ENCODE measurements at places on chromosomes 6 and 20. TPM values are rescaled to one million over a fixed set of nuclear protein-coding genes. Genes with fewer than 3 reads are reported as not detected.

- peak overlapping the region; percentile 76 for H3K4me3 ChIP-seq
- peaks cover 16% of the 10 kb centered on the region for H3K27me3 ChIP-seq
- H3K36me3 ChIP-seq, result no peaks in the 10 kb centered on the region
- peaks cover 39% of the 10 kb centered on the region for H3K4me1 ChIP-seq
- no peak for DNase-seq
Measured at GRCh38 chr6:41560431-41561192, 14.4 kb downstream of the FOXP4 start.

DNA sequence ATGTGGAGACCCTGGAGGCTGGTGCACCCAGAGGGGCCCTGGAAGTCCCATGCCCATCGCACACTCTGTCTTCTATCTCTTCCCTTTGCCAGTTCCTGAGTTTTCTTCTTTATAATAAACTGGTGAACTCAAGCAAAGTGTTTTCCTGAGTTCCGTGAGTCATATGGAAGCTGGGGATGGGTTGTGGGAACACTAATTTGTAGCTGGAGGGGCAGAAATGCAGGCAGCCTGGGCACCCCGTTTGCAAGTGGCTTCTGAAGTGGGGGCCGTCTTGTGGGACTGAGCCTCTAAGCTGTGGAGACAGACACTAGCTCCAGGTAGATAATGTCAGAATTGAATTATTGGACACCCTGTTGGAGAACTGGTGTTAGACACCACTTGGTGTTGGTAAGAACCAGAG, 3.2 kb upstream of the PPP1R3G start:
- H3K27ac ChIP-seq, result no peak overlapping the region
- H3K4me1 ChIP-seq, result peaks cover 13% of the 10 kb centered on the region
- no peak overlapping the region for H3K4me3 ChIP-seq
- DNase-seq, result no peak
- H3K36me3 ChIP-seq, result no peaks in the 10 kb centered on the region

- no peak overlapping the region for H3K27ac ChIP-seq
- H3K4me1 ChIP-seq, result no peaks in the 10 kb centered on the region
- DNase-seq, result no peak
- H3K27me3 ChIP-seq, result no peaks in the 10 kb centered on the region
Measured at GRCh38 chr6:106247733-106248132, 77.8 kb downstream of the ATG5 start.

- no peaks in the 10 kb centered on the region for H3K27me3 ChIP-seq
- no peaks in the 10 kb centered on the region for H3K36me3 ChIP-seq
- no peaks in the 10 kb centered on the region for H3K4me1 ChIP-seq
Measured at GRCh38 chr20:60787276-60787675, 464.8 kb upstream of the CDH4 start.

BPIFA1 gene
- not detected for total RNA-seq

DNA sequence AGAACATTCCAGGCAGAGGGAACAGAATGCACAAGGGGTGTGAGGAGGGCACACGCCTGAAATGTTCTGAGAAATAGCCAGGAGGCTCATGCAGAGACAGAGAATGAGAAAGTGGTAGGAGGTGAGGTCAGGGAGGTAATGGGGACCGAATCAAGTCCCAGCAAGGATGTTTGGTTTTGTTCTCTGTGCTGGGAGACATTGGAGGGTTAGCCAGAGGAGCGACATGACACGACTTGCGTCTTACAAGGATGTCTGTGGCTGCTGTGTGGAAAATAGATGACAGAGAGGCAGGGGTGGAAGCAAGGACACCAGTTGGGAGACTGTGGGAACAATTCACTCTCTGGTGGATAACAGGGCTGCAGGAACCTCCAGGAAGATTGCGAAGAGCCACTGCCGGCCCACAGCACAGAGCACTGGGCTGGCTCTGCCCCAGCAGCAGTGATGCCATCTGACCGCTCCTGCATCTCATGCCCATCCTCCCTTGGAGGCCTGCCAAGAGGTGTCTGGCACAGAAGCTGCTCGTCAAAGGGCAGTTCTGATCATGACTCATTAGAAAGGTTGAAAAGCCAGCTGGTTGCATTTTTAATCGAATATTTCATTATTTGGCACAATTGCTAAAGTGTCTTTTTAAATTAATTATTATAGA, 57.7 kb upstream of the CD83 start:
- H3K4me1 ChIP-seq, result no peaks in the 10 kb centered on the region
- H3K27me3 ChIP-seq, result no peaks in the 10 kb centered on the region
- DNase-seq, result no peak
- no peak overlapping the region for H3K27ac ChIP-seq
- no peak overlapping the region for H3K4me3 ChIP-seq
- H3K36me3 ChIP-seq, result no peaks in the 10 kb centered on the region

DNA sequence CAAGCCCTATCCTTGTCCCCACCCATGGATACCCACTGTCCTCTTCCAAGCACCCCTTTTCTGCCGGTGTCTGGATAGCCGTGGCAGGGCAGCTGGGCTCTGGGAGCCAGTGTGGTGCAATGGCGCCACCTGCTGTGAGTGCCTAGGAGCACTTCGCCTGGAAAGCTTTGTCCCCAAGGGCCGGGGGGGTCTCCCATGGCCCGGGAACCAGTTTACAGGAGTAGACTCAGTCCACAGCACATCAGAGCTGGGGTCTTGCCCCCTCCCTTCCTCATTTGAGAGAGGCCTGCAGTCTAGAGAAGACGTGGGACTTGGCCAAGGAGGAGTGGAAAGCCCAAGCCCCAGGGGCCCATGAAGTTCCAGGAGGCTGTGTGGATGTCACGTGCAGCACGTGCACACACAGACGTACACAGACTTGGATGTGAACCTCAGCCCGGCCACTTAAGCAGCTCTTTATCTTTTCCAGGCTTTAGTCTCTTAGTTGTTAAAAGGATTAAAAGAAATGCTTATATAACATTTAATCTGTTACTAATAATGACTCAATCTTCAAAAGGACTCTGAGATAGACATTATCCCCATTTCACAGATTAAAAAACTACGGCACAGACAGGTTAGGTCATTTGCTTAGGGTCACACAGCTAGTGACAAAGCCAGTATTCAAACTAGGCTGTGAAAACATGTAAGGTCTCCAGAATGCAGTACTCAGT, 40.9 kb upstream of the CDH22 start:
- no peak overlapping the region for H3K27ac ChIP-seq
- DNase-seq, result peak; percentile 86
- H3K27me3 ChIP-seq, result peaks cover 5% of the 10 kb centered on the region
- H3K4me1 ChIP-seq, result peaks cover 24% of the 10 kb centered on the region
- H3K4me3 ChIP-seq, result peak overlapping the region; percentile 34

- H3K27me3 ChIP-seq, result no peaks in the 10 kb centered on the region
- no peak overlapping the region for H3K27ac ChIP-seq
- no peaks in the 10 kb centered on the region for H3K36me3 ChIP-seq
- DNase-seq, result no peak
- no peak overlapping the region for H3K4me3 ChIP-seq
- H3K4me1 ChIP-seq, result peaks cover 3% of the 10 kb centered on the region
Measured at GRCh38 chr6:111522393-111523020, 39.5 kb upstream of the REV3L start.

- no peak for DNase-seq
- no peak overlapping the region for H3K27ac ChIP-seq
- peaks cover 5% of the 10 kb centered on the region for H3K4me1 ChIP-seq
- H3K27me3 ChIP-seq, result no peaks in the 10 kb centered on the region
- peaks cover 15% of the 10 kb centered on the region for H3K36me3 ChIP-seq
Measured at GRCh38 chr6:43669050-43669921, 18.3 kb downstream of the MRPS18A start.

DNA sequence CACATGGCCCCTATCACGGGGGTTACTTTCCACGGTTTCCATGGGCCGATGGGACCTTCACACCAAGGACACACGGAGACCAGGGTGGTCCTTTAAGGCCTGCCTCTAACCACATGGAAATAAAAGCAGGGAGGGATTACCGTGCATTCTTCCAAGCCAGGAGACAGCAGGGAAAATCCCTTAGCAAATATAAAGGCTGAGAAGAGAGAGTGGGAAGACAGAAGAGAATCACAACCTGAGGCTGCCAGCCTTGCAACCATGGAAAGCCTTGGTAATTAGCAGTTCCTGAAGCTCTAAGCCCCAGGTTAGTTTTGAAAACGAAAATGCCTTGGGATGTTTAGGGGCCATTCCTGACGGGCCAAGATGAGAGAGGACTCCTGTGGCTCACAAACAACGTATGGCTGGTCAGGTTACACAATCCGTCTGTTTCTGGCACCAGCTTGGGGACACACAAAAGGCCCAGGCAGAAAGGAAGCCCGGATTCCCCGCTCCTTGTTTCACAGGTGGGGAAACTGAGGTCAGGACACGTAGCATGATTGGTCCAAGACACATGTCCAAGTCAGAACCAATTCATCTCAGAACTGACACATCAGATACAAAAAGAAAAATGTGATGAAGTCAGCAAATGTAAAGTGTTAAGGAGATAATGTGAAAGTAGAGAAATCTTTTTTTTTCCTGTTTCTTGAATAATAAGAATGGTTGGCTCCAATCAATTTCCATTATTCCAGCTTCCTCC, 2.8 kb downstream of the PREX1 start:
- H3K4me1 ChIP-seq, result no peaks in the 10 kb centered on the region
- peaks cover 42% of the 10 kb centered on the region for H3K27me3 ChIP-seq
- no peak overlapping the region for H3K27ac ChIP-seq
- no peak for DNase-seq
- H3K36me3 ChIP-seq, result no peaks in the 10 kb centered on the region
- H3K4me3 ChIP-seq, result no peak overlapping the region

- H3K27ac ChIP-seq, result no peak overlapping the region
- H3K36me3 ChIP-seq, result no peaks in the 10 kb centered on the region
- DNase-seq, result no peak
- H3K27me3 ChIP-seq, result no peaks in the 10 kb centered on the region
- peaks cover 2% of the 10 kb centered on the region for H3K4me1 ChIP-seq
- no peak overlapping the region for H3K4me3 ChIP-seq
Measured at GRCh38 chr6:40160826-40161225, 226.6 kb upstream of the MOCS1 start.

GRCh38 chr6:22598339-22598738, 29.0 kb downstream of the HDGFL1 start:
- no peak for DNase-seq
- H3K36me3 ChIP-seq, result no peaks in the 10 kb centered on the region
- H3K27me3 ChIP-seq, result no peaks in the 10 kb centered on the region
- H3K4me3 ChIP-seq, result no peak overlapping the region

DNA sequence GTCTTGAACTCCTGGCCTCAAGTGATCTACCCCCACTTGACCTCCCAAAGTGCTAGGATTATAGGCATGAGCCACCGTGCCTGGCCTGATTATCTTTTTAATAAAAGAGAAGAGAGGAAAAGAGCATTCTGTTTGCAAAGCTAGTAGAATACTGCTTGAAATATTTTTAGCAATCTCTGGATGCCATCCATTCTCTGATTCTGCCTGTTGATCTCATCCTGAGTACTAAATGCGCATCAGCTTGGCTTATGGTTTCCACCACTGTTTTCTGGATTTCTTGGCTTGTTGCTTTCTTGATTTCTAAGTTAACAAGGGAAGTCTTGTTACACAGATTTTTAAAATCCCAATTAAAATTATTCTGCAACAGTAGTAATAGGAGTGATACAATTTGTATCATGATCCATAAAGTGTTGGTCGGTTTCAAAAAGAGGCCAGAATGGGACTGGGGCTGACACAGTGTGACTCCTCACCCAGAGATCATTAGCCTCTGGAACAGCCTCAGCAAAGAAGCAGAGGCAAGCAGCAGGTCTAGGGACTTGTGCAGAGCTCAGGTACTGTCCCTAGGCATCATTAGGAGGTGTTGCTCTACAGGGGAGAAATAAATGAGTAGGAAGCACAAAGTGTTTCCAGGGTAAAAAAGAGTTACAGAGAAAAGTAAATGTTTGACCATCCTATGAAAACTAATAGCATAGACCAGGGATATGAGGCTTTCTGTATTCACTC, 17.8 kb upstream of the SLC16A10 start:
- no peaks in the 10 kb centered on the region for H3K27me3 ChIP-seq
- no peaks in the 10 kb centered on the region for H3K36me3 ChIP-seq
- H3K4me3 ChIP-seq, result no peak overlapping the region
- DNase-seq, result no peak
- no peak overlapping the region for H3K27ac ChIP-seq

DNA sequence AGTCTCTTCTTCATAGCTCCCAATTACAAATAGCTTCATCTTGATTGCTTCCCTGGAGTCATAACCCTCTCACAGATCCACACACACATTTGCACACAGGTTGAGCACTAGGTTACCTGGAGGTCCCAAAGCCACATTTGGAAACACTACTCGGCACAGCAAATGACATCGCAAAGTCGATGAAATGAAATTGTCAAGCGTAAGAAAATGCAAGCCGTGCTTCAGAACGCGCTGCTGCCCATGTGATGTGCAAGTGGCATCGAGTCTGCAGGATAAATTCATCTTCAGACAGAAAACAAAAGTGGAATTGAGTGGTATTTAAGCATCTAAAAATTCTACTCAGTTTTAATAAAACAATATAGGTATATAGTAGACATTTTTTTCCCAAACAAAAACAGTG, 298.0 kb downstream of the TFAP2C start:
- H3K4me1 ChIP-seq, result peaks cover 23% of the 10 kb centered on the region
- DNase-seq, result no peak
- H3K4me3 ChIP-seq, result no peak overlapping the region
- no peak overlapping the region for H3K27ac ChIP-seq

DNA sequence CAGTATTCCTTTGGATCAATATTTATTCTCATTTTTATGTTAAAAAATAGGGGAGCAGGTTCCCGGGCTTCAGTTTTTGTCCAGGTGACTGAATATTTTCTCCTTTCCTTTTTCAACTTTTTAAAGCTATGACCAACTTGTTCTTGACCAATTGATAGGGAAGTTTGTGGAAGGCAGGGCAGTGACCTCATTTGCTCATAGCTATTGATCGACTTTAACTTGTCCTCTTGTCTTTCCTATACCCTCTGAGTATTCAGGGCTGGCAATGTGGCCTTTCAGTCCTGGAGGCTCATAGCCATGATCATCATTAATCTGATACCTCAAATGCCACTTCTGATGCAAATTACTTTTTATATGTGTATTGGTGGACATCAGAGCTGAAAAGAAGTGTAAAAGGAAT, 448.8 kb downstream of the KIF16B start:
- no peak for DNase-seq
- no peak overlapping the region for H3K4me3 ChIP-seq
- no peak overlapping the region for H3K27ac ChIP-seq
- no peaks in the 10 kb centered on the region for H3K36me3 ChIP-seq

DNA sequence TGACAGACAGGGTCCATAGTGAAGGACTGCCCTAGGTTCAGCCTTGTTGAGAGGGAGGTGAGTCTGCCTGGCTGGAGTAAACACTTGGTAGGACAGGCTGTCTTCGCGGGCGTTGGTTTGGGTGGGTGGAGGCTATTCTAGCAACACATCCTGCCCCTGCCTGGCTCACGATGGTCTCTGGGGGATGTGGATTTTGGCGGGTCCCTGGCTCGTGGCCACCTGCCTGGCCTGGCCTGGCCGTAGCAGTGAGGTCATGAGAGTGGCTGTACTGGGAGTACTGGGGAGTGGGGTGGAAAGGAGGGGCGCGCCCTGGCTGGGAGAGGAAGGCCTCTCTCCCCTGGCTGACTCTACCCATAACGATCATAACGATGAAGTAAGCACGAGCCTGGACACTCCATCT, 30.2 kb upstream of the MRPS18A start:
- no peak overlapping the region for H3K4me3 ChIP-seq
- H3K36me3 ChIP-seq, result no peaks in the 10 kb centered on the region
- no peak overlapping the region for H3K27ac ChIP-seq
